Smooth muscle cell of bladder (primary cell): ENCODE measurements at places on chromosomes 11 and 22. TPM values are rescaled to one million over a fixed set of nuclear protein-coding genes. Genes with fewer than 3 reads are reported as not detected.

Gene MS4A3
- total RNA-seq, result not detected in 2 replicates

Gene HMOX1
- total RNA-seq, result 86.8 and 237 TPM in 2 replicates

Gene YAP1
- 114 and 214 TPM in 2 replicates for total RNA-seq

Gene IGSF22
- total RNA-seq, result under 0.01 TPM in 1 of 2 replicates, not detected in the other

Gene CBLIF
- not detected in 2 replicates for total RNA-seq

Gene SCN3B
- total RNA-seq, result not detected in 2 replicates
